HTR-8/SVneo (cell line): ENCODE measurements at places on chromosomes 5 and 9.

DNA sequence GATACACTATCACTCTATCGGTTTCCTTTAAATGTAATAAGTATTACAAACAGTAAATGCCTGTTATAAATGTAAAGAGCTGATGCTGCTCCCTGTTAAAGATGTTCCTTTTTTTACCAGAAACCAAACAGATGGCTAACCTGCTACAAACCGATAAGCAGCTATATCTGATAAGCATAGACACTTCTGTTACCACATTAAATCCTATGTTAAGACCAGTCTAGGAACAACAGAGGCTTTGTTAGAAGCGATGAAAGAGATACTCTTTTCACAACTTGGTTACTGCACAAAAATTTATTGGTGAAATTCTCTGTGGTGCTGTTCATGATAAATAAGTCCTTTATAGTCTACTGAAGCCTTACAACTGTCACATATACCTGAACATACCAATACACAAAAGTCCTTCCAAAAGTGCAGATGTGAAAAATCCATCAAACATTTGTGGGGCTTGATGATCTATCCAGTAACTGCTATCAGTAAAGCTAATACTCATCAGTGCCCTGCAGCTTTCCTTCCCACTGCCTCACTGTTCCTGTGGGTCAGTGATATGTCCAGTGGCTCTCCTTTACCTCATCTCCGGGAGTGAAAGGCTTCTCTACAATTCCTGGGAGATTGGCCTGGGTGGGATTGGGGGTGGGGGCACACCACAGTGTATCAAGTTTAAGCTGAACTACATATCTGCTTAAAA lies 25.8 kb upstream of the PRXL2C start:
- DNase-seq, result no peak

DNA sequence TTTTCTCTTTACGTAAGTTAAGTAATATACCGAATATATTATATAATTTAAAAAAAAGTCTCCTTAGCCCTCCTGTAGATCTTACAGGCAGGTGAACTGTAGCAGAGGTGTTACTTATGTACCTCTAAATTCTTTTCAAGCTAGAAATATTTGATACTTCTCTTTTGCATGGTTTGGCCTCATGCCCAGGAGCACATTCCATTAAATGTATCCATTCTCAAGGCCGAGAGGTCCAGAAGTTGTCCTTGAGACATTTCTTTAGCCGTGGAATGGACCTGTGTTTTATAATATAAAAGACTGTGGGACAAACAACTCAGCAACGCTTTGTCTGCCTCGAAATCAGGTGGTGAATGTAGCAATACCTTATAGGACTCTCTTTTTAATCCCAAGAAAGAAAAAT lies 184.5 kb downstream of the TRIO start:
- no peak for DNase-seq

DNA sequence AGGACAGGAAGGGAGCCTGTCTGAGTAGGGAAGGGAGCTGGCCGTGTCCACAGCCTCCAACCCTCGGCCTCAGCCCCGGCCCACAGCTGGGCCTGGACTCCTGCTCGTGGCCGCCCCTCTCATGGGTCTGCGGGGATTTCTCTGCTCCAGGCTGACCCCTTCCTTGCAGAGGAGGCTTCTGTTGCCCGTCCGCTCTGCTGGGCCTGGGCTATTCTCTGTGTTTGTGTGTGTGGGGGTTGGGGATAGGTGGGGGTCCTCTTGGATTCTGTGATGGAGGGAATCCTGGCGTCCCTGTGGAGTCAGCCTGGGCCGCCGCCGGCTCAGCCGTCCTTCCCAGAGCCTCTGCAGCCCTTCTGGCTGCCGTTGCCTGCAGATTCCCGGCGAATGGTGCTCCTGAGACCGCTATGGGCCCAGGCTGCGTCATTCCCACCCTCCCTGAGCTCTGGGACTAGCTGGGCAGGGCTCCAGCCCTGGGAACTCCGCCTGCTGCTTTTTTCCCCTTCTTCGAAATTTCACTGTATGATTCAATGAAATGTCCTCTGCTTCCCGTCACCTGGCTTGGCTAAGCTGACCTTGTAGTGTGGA lies 64.2 kb downstream of the FGF18 start:
- no peak for DNase-seq

DNA sequence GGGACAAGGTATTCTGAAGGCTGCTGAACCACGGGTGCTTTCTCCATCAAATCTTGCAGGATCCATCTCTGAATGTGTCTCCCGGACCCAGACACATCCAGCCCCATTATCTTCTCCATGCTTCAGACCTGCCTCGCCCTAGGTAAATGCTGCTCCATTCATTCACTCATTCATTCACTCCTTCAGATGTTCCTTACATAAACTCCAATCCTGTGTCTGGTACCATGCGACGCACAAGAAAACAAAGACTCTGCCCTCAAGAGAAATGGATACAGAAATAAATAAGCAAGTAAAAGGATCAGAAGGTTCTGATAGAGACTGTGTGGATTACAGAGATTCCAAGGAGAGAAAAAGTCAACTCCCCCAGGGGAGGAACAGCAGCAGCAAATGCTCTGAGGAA lies 7.9 kb upstream of the PSMB7 start:
- DNase-seq, result no peak

DNA sequence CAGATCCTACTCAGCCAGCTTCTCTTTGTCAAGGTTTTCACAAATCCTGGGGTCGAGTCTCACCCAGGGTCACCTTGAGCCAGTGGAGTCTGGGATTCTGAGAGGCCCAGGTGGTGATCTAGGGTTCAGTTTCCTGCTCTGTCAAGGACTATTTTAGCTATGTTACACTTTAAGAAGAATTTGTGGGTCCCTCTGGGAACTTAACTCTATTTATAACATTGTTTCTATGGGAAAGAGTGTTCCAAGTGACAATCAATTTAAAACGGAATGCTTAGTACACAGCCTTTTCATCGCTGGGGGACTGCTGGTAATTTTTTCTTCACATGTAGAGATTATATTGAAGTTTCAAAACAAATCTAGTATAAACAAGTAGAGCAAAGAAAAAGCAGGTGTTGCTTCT lies 26.9 kb upstream of the TMEM252 start:
- DNase-seq, result no peak

- no peak for DNase-seq
These were observed 32.3 kb downstream of the SH3GLB2 start for GRCh38 chr9:128995791-128996190.

DNA sequence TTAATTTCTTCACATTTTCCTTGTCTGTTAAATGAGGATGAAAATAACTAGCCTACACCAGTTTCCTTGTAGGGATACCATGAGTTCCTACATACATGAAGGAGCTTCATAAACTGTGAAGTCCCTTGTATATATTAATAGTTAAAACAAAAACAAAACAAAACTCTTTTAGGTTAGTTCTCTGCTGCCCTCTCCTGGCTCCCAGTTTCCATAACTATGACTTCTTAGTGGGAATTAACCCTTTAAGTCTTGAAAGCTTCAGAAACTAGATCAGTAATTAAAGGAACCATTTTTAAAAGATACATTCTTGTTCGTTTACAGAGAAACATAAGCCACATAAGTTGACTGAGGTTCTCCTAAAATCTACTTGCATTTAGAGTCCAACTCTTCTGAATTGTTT lies 500.0 kb upstream of the C9orf72 start:
- no peak for DNase-seq

- no peak for DNase-seq
These were observed 144.2 kb downstream of the MAN2A1 start for GRCh38 chr5:109833946-109834345.

GRCh38 chr5:139901251-139901575 lies 105.6 kb downstream of the PSD2 start:
- no peak for DNase-seq

DNA sequence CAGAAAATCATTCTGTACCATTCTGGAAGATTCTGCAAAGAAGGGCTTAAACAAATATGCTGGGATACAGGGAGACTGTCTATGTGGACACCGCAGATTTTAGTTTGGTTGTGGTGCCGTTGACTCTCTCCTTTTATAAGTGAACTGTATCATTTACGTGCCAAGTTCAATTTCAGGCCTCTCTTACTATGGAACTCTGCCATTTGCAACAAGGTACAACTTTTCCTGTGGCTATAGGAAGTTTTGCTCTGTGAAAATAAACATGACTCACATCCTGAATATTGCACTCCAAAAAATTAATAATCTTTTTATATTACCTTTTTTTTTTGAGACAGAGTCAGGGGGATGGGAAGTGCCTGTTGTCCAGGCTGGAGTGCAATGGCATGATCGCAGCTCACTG lies 29.7 kb upstream of the CSNK1G3 start:
- DNase-seq, result no peak

GRCh38 chr5:110880413-110880812 lies 141.6 kb downstream of the SLC25A46 start:
- no peak for DNase-seq

DNA sequence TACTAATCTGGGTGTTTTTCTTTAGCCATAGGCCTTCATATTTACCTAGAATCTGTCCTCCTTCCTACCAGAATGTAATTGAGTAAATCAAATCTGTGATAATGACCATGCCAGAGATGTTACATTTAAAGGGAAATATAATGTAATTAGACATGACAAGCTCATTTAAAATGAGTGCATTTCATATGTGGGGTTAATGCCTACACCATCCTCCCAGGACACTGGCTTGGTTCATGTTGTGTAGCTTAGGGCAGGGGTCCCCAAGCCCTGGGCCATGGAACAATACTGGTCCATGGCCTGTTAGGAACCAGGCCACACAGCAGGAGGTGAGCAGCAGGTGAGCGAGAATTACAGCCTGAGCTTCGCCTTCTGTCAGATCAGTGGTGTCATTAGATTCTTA lies 276.9 kb upstream of the DAP start:
- DNase-seq, result no peak

GRCh38 chr5:131999441-132000240 lies 11.8 kb downstream of the ACSL6 start:
- no peak for DNase-seq

DNA sequence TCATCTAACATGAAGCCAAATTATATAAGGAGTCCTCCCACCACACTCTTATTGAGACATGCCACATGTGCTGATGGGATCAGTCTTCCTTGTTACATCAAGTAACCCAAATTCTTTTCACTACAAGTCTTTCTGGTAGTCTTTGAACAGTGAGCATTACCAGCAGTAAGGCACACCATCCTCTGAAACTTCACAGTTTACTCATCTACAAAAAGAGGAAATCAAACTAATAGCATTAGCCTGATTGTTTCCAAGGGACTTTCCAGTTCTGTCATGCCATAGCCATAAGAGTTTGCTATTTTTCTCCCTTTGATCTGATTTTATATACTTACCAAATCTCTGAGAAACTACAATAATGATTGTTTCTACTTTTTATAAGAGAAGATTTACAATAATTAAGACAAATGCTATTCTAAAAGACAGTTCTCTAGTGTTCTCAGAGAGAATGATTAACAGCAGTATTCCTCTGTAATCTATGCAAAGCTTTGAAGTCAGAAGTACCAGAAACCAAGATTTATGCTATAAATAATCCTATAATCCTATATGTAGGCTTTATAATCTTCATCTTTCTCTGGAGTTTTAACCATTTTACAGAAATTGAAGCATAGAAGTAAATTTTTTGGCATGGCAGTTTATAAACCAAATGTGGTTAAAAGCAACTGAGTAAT lies 166.2 kb upstream of the ACO1 start:
- no peak for DNase-seq

GRCh38 chr5:113806250-113806649 lies 292.8 kb downstream of the YTHDC2 start:
- DNase-seq, result no peak

GRCh38 chr5:176788941-176789872 lies 21.2 kb upstream of the UNC5A start:
- DNase-seq, result no peak

DNA sequence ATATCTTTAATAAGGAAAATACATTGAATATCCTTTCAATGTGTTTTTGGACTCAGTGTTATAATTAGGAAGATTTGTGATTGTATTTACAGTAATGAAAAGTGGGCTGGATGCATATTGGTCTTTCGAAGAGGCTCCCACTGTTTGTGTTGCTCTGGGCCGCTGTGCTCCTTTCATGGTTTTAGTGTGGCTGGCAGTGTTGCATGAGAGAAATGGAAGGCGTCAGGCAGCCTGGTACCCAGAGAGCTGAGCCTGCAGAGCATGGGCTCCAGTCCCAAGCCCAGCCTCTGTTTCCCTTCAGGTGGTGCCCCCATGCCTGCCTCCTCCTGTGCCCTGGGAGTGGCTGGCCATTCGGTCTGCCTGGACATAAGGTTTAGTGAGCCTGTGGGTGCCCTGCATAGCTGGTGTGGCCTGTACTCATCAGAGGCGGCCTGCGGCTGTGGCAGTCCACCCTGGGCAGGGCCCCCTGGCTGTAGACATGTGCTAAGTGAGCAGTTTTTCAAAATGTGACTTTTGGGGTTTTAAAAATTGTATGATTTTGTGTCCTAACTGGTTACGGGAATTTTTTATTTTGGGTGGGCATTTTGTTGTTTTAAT lies 27.4 kb upstream of the FAM120AOS start:
- DNase-seq, result no peak

DNA sequence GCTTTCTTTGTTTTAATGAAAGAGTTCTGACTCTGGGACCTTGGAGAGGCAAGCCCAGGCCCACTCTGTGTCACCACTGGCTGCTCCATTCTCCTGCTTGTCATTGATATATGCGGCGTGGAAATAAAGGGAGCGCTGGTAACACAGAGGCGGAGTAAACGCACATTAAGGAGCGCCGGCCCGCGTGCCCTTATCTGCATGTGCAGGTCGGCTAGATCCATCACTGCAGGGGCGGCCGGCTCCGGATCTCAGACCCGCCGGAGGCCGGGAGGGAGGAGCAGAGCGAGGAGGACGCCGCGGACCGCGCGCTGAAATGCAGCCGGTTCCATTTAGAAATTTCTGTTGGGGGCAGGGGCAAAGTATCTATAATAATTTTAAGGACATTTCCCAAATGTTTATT lies 70.8 kb downstream of the MRPL36 start:
- DNase-seq, result no peak

DNA sequence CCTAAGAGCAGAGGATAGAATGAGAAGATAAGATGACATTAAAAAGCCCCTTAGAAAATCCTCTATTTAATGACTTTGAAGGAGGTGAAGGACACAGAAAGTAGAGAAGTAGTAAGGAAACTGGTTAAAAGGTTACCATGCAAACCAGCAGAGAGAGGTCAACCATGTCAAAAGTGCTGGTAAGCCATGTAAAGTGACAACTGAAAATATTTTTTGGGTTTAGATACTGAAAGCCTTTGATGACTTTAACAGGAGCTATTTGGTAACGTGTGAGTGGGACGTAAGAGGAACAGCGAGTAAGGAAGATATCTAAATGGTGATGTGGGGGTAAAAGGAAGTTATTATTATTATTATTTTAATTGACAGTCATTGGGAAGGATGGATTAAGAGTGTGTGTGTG lies 56.9 kb downstream of the MACIR start:
- no peak for DNase-seq

DNA sequence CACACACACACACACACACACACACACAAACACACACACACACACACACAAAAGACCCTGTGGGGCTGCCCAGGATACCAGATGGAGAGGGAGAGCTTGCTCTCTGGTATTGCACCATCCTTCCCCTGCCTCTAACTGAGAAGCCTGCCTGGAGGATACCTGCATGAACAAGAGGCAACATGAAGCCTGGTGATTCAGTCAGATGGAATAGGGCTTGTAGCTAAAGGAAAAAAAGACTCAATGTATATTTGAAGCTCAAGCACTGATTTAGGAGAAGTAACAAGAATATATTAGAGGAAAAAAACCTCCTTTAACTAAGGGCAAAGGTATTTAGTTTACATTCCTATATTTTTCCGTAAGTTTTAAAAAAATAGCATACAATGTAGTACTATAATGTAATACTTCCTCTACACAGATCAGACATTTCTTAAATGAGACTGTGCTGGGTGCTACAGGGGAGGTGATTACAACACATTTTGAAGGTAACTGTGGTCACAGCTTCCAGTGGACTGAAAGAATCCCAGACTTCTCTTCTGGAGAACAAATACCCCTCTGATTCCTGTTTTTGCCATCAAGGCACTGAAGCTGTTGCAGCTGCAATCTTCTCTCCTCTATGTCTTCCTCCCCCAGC lies 169.3 kb downstream of the DCP2 start:
- DNase-seq, result no peak
